Uterine smooth muscle cell (primary cell): ENCODE measurements at places on chromosomes 6 and 20. TPM values are rescaled to one million over a fixed set of nuclear protein-coding genes. Genes with fewer than 3 reads are reported as not detected.

The TMEM151B gene
- under 0.01 TPM in 1 of 2 replicates, not detected in the other for total RNA-seq

The TNFRSF6B gene
- 57.4 and 110 TPM in 2 replicates for total RNA-seq

The DYNLT2 gene
- 1.5 and 2.0 TPM in 2 replicates for total RNA-seq

The HUS1B gene
- total RNA-seq, result 1.1 and 1.4 TPM in 2 replicates

The PXMP4 gene
- 5.1 and 6.5 TPM in 2 replicates for total RNA-seq

The OGFRL1 gene
- total RNA-seq, result 11.0 and 11.5 TPM in 2 replicates
